ENCODE measurements at places on chromosomes 12 and 14.
A peak's percentile ranks its signal among the peaks of the same experiment; 100 is the strongest.

DNA sequence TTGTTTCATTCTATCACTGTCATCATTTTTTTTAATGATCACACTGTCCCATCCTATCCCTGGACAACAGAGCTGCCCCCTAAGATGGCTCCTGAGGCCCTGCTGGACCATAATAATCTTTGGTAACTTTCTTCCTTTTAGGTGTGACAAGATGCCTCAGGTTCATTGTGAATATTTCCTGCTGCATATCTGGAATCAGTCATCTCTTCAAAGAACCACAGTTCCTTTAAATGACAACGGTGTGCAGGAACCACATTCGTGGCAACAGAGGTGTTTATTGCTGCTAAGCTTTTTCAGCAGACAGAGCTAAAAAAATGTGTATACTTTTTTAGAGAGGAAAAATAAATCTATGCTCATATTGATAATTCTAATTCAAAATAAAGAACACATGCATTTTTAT lies 312.9 kb downstream of the MED13L start:
- no peak for DNase-seq

- peak; percentile 58 for DNase-seq
Measured at GRCh38 chr14:59688224-59689170, 111.9 kb upstream of the CCDC175 start.

GRCh38 chr14:100715332-100715731 lies 11.4 kb upstream of the DLK1 start:
- DNase-seq = no peak

GRCh38 chr12:29337325-29337724 lies 43.6 kb downstream of the ERGIC2 start:
- no peak for DNase-seq

Measured in transverse colon (tissue), 4 donors.